ENCODE measurements at places on chromosomes 5 and 9.

GRCh38 chr5:167720259-167720658, 571.2 kb upstream of the WWC1 start:
- no peak for DNase-seq

DNA sequence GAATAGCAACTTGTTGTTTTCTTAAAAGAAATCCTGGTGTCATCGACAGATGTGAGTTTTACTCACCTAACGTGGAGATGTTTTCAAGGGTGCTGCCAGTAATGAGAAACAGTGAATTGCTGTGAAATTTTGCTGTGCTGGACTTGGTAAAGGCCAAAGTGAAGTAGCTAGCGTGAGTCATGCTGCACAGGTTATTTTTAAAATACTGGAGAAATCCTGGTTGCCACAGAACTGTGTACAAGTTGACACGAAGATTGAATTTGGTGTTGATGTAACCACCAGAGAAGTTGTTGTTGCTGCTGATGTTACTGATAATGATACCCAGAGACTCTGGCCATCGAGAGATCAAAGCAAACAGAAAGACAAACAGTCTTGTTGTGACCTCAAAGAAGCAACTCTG, 187.9 kb upstream of the NFIL3 start:
- no peak for DNase-seq

DNA sequence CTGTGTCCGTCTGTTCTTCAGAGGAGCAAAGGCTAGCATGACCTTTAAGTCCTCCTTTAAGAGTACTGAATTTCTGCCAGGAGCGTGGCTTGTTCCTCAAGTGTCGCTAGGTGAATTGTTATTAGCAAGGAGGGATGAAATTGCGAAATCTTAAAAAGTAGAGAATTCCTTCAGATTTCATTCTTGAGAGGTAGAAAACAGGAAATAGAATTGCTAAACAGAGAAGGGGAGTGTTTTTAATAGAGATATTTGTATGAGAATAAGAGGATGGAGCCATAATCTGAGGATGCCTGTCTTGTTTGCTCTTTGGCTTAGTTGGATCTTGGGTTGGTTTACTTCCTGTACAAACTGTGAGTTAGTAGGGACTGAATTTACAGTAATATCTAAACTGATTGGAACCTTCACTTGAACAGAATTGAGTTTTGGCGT, 39.2 kb downstream of the EXOSC2 start:
- no peak for DNase-seq

- DNase-seq: no peak
These were observed 16.9 kb downstream of the ANKRD33B start for GRCh38 chr5:10580531-10581423.

GRCh38 chr9:122151267-122151828, 8.2 kb downstream of the NDUFA8 start:
- DNase-seq: no peak

DNA sequence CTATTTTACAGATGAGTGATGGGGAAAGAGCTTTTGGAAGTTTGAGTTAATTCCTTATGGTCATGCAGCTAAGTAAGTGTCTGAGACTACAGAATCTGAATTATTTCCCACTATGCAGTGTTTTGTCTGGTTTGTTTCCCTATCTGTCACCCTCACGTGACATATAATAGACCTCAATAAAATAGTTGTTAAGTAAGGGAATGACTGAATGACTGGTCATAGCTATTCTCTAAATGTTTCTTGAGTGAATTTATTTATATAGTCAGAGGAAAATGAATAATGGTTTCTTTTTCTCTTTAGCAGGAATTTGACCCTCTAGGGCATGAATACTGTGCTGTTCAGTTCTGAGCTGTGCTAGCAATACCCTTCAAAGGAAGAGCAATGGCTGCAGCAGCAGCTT, 10.3 kb downstream of the TRIM32 start:
- no peak for DNase-seq

DNA sequence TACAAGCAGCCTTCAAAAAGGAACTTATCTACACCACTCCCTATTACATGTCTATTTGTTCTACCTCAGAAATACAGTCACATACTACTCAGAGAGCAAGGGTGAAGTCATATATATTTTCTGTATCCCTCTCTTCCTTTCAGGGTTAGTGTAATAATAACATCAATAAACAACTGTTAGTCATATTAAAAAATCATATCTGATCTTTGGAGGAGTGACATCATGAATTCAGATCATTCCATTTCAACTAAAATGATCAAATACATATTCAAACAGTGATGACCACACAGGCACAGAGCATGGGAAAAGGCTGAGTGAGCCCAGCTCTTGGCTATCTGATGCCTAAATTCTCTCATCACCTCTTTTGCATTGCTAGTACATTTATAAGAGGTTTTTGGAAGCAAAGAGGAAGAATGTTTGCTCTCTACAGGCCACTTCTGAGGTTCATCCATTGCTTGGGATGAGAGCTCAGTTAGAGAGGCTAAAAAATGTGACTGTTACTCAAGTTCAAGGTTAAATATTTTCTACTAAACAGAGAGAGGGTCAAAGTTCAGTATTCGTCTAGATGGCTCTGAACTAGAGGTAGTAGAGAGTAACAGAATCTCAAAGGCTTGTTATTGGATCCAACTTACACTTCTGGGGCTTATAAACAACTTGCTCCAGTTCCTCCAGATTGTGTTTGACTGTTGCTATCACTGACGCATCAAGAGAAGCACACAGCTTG, 39.0 kb downstream of the RIGI start:
- no peak for DNase-seq

- DNase-seq: no peak
These were observed 839 bp downstream of the KCNV2 start for GRCh38 chr9:2718001-2718697.

- DNase-seq: no peak
These were observed 1467.6 kb upstream of the NUDT12 start for GRCh38 chr5:105030153-105030552.

DNA sequence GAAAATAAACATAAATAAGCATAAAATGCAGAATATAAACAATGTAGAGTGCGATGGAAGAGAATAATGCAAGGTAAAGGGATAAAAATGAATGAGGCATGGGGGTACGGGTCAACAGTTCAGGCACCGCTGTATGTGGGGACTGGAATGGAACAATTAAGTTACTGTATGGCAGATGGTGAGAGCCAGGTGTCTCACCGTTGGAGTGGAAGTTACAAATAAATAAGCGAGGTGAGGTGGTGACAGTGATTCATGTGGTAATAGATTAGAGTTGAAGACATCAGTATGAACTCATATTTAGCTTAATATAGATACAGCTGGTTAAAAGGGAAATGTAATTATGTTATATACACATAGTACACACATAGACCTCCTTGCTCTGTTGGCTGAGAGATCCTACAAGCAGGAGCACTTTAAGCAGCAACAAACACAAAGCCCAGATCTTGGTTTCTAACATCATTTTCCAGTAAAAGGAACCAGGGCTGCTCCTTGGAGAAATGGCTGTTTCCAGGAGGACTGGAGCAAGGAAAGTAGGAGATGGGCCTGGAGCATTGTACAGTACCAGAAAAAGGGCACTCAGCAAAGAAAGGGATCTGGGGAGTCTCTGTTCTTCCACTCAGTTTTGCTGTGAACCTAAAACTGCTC, 2.4 kb upstream of the OMD start:
- DNase-seq: no peak

- no peak for DNase-seq
These were observed 52.0 kb downstream of the C5 start for GRCh38 chr9:120998111-120998510.

GRCh38 chr9:117725426-117725887, 21.3 kb downstream of the TLR4 start:
- no peak for DNase-seq

DNA sequence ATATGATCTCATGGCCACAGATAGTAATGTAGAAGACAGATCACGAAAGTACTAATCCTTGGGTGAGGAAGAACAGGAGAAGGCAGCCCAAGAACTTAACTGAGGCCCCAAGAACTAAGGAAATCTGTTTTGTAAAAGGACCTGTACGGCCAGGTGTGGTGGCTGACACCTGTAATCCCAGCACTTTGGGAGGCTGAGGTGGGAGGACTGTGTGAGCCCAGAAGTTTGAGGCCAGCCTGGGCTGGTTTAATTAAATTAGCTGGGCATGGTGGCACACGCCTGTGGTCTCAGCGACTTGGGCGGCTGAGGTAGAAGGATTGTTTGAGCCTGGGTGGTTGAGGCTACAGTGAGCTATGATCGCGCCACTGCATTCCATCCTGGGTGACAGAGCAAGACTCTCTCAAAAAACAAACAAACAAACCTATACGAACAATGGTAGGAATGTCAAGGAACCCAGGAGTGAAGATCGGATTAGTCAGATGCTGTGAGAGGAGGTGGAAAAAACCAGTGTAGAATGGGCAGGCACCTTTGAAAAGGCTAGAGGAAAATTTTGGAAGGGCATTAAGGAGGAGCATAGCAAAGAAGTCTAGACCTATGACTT, 283.8 kb upstream of the DMRT1 start:
- DNase-seq: no peak

GRCh38 chr9:3508078-3508431, 17.7 kb downstream of the RFX3 start:
- DNase-seq: no peak

DNA sequence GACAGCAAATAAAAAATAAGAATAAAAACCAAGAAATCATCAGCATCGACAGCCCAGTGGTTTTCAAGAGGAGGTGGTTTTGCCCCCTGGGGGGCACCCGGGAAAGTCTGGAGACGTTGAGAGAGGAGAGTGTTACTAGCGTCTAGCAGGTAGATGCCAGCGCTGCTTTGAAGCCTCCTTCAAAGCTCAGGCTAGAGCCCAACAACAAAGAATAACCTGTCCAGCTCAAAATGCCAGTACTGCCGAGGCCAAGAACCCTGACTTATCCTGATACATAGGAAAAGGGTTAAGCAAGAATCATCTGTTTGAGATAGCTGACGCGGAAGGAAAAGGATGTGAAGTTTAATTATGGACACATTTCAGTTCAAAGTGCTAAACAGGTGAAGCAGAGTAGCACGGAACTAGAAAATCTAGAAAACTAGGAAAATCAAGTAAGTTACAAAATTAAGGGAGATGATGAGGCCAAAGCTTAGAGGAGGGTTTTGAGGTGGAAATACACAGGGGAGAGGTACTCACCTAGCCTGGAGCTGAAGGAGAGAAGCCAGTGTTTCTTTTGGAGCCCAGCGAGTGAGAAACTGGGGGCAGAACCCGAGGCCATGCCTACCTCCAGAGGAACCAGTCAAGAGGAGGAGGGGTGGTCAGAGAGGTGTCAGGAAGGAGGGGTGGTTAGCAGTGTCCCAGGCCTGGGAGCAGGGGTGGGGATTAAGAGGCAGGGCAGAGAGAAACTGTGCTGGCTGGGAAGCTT, 121.0 kb upstream of the RETREG1 start:
- no peak for DNase-seq

- no peak for DNase-seq
These were observed 117.1 kb upstream of the DAB2 start for GRCh38 chr5:39541920-39542319.

GRCh38 chr5:39264528-39264927, 45.2 kb upstream of the FYB1 start:
- no peak for DNase-seq

DNA sequence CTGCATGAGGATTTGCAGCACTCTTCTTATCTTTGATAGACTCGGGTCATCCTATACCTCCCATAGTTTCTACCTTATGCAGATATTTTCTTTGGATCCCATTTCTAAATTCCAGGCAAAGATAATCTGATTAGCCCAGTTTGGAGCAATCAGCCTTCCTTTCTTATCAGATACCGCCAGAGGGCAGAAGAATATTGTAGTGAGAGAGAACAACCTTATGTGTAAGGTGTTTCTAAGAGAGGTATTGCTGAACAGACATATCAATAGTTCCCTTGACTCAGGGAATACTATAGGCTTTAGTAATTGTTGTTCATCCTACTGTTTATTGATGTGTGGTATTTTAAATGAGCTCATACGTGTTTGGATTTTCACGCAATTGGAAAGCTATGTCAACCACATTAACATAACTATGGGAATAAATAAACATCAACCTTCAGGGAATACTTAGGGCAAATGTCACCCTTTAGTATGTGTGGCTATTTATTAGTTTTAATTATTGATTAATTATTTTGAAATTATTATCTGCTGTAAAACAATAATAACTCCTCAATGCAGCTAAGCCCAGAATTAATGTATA, 1435.2 kb upstream of the CDH9 start:
- no peak for DNase-seq

DNA sequence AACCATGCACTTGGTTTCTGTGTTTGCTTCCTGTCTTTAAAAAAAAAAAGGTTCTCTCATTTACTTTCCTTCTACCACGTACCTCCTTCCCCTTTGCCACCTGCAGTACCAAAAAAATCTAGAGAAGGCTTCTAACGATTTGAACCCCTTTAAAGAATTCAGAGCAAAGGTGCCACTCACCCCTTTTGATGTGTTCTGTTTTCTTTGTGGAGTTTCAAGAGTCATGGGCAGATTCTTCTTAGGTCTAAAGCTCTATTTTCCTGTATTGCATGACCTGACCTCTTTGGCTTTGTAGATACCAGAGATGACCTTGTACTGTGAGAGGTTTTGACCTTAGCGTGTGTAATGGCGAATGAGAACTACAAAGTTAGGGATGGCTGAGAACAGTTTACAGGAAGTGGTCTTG, 29.0 kb downstream of the TXNDC8 start:
- no peak for DNase-seq

GRCh38 chr9:8895106-8895860, 1095.7 kb upstream of the DMAC1 start:
- DNase-seq: no peak

- no peak for DNase-seq
These were observed 56.7 kb downstream of the ARHGAP26 start for GRCh38 chr5:142826741-142827492.

- no peak for DNase-seq
These were observed at the start of gene SLC6A19 for GRCh38 chr5:1201327-1202025. TSS of gene SLC6A19 (plus strand) at chr5:1201595. CDS start at chr5:1201651, 56 bp downstream.

GRCh38 chr5:55230086-55230629, 3.0 kb upstream of the MCIDAS start:
- DNase-seq: no peak

DNA sequence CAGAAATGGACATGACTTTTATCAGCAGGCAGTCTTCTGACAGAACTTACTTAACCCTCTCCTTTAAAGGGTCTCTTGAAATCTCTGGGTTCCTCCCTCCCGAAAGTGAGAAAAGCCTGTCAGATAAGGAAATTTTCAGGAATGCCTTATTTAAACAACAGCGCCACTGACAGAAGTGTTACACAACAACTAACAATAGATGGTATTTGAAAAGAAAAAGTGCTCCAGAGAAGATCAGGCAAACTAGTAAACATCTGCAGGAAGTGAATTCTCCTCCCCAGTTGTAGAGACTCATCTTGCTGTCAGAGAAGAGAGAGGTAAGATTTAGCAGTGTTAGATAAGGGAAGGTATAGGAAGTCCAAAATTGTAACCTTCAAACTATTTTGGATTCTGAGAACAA, 107.2 kb upstream of the NFIL3 start:
- no peak for DNase-seq

GRCh38 chr5:96709152-96709821, 47.1 kb downstream of the CAST start:
- DNase-seq: no peak

- DNase-seq: no peak
These were observed 200.4 kb downstream of the LRRC70 start for GRCh38 chr5:62779010-62779422.

- DNase-seq: no peak
These were observed 10.0 kb upstream of the SEPTIN8 start for GRCh38 chr5:132787076-132787475.

- no peak for DNase-seq
These were observed at the start of gene ADAMTS19 for GRCh38 chr5:129459777-129460671. TSS of gene ADAMTS19 (plus strand) at chr5:129460298. CDS start at chr5:129460392, 94 bp downstream.

Data from activated CD4-positive, alpha-beta T cell treated with anti-CD3 and anti-CD28 coated beads, Interleukin-2, amount 50 U/mL, for 24 hours (primary cell).